GM23338 (cell line): ENCODE measurements at places on chromosomes 3 and 15. TPM values are rescaled to one million over a fixed set of nuclear protein-coding genes. Genes with fewer than 3 reads are reported as not detected.

DNA sequence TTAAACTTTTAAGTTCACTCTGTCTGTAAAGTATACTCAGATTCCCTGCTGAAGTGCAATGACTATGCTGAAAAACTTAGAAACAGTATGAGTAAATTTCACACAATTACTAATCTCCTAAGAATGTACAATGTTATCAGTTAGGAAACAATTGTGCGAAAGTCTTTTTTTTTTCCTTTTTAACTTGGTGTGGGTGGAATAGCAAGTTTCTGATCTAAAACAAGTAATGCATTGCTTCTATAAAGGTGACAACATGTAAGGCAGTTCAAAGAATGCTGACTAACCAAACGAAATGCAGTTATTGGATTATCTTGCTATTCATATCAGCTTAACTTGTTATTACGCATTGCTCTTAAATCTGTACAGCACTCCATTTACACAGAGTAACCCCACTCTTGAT lies 19.3 kb upstream of the SLC12A8 start:
- no peak overlapping the region for H3K27ac ChIP-seq
- no peaks in the 10 kb centered on the region for H3K27me3 ChIP-seq
- no peak overlapping the region for H3K4me3 ChIP-seq

NRROS gene
- 1.2 and 2.3 TPM in 2 replicates for polyA plus RNA-seq

GOLGB1 gene
- 43.7 and 56.8 TPM in 2 replicates for polyA plus RNA-seq

ACOX2 gene
- 1.9 and 2.9 TPM in 2 replicates for polyA plus RNA-seq

DNA sequence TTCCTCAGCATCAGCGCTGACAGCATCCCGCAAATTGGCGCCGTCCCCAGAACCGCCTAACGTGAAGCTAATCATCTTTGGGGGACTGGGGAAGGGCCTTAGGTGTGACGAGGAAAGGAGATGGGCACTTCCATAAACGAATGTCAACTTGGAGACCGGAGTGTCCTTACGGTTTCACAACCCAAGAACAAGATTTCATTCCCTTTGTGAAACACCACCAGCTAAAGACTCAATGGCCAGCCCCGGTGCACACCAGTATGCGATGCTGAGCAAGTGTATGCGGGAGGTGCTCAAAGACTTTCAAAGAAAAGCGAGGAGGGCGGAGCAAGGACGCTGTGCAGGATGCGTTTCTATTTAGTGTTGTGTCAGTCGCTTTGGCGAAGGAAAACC lies 759 bp upstream of the TTBK2 start:
- H3K36me3 ChIP-seq = no peaks in the 10 kb centered on the region
- peak overlapping the region; percentile 89 for H3K4me3 ChIP-seq
- DNase-seq = peak; percentile 44
- no peak overlapping the region for H3K27ac ChIP-seq
- H3K4me1 ChIP-seq = peaks cover 4% of the 10 kb centered on the region; the same call in 1 of the 2 replicates

DNA sequence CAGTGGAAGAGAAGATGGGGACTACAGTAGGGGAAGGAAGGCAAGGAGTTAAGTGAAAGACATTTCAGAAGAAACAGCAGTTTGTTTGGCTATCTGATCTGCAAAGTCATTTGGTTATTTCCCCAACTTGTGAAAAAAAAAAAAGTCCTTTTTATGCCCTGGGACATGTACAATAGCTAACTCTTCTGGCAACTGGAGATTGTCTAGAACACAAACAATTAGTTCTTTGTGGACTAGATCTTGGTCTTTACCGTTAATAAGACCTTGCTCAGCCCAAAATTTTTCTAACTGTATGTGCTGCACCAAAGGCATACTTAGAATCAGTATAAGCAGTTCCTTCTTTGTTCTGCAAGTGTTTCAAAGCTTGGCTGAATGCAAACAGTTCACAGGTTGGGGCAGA lies 103.5 kb upstream of the NECTIN3 start:
- DNase-seq = no peak
- H3K4me3 ChIP-seq = no peak overlapping the region
- no peaks in the 10 kb centered on the region for H3K4me1 ChIP-seq
- no peaks in the 10 kb centered on the region for H3K36me3 ChIP-seq
- H3K27ac ChIP-seq = no peak overlapping the region

DNA sequence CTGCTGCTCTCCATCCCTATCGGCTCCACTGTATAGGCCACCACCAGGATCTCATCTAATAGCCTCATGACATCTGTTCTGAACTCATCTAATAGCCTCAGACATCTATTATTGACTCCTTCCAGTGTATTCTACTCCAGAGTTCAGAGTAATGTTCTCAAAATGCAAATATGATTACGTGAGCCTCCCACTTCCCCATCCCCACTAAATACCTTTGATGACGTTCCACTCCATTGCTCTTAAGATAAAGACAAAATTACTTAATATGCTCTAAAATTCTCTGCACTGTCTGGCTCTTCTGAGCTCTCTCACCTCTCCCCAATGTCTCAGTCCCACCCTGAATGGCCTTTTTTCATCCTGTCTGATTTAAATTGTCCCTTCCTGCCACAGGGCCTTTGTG lies 94.7 kb downstream of the SAMMSON start:
- no peaks in the 10 kb centered on the region for H3K4me1 ChIP-seq
- no peaks in the 10 kb centered on the region for H3K27me3 ChIP-seq

TNFAIP8L3 gene
- 0.21 and 0.23 TPM in 2 replicates for polyA plus RNA-seq

GRCh38 chr3:130787422-130788068 lies 40.9 kb upstream of the PIK3R4 start:
- H3K27me3 ChIP-seq = no peaks in the 10 kb centered on the region
- no peaks in the 10 kb centered on the region for H3K4me1 ChIP-seq
- H3K27ac ChIP-seq = no peak overlapping the region
- H3K4me3 ChIP-seq = no peak overlapping the region
- no peak for DNase-seq
- H3K36me3 ChIP-seq = no peaks in the 10 kb centered on the region

- peaks cover 25% of the 10 kb centered on the region for H3K4me1 ChIP-seq
- DNase-seq = no peak
- no peak overlapping the region for H3K27ac ChIP-seq
- no peaks in the 10 kb centered on the region for H3K27me3 ChIP-seq
- no peak overlapping the region for H3K4me3 ChIP-seq
These were observed 202.7 kb downstream of the MAGI1 start for GRCh38 chr3:65836047-65836446.

GOLGA6L1 gene
- 0.09 TPM in 1 of 2 replicates, not detected in the other for polyA plus RNA-seq

TF gene
- 0.03 and 0.16 TPM in 2 replicates for polyA plus RNA-seq

DNA sequence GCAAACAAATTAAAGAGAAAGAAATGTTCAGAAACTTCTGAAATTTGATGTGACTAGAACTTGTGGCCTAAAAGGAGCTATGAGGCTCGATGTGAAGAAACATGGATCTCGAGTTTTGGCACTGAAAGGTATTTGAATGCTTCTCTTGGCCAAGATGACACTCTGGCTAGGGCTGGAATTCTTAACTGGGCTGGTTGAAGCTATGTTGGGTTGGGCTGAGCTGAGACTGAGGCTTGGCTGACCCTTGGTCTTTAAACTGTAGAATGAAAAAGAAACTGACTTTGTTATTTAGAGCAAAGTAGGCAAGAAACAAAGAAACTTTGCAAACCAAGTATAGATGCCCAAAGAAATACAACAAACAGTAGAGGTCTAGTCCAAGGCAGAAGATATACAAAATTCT lies 28.1 kb upstream of the CLDN16 start:
- no peaks in the 10 kb centered on the region for H3K36me3 ChIP-seq
- H3K27ac ChIP-seq = no peak overlapping the region
- H3K4me1 ChIP-seq = peaks cover 8% of the 10 kb centered on the region
- no peak overlapping the region for H3K4me3 ChIP-seq
- H3K27me3 ChIP-seq = no peaks in the 10 kb centered on the region

- H3K4me1 ChIP-seq = no peaks in the 10 kb centered on the region
- no peak overlapping the region for H3K27ac ChIP-seq
- no peaks in the 10 kb centered on the region for H3K27me3 ChIP-seq
These were observed 17.4 kb downstream of the PARP14 start for GRCh38 chr3:122697952-122698620.

DNA sequence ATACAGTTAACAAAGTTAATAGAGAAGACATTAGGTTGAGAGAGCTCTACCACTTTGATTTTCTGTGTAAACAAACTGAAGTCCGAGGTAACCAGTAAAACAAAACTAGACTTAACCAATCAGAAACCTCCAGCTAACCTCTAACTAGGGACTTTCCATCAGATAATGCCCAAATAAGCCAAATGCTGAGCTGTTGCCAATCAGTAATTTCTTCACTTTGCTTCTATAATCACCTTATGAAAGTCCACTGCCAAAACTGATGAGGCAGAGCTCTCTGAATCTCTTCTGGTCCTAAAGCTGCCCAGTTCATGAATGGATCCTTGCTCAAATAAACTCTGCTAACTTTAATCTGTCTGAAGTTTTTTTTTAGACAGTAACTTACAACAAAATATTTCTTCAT lies 448.0 kb upstream of the NECTIN3 start:
- no peak overlapping the region for H3K27ac ChIP-seq
- DNase-seq = no peak
- H3K4me1 ChIP-seq = 0 out of 2 replicates have a peak, but pooled peaks cover 9% of the 10 kb centered on the region
- H3K4me3 ChIP-seq = no peak overlapping the region
- H3K36me3 ChIP-seq = no peaks in the 10 kb centered on the region

- no peak overlapping the region for H3K27ac ChIP-seq
- peaks cover 3% of the 10 kb centered on the region for H3K36me3 ChIP-seq
- no peak overlapping the region for H3K4me3 ChIP-seq
- DNase-seq = no peak
These were observed 835.4 kb upstream of the GBE1 start for GRCh38 chr3:82596805-82597204.

TM4SF1 gene
- 0.49 and 0.74 TPM in 2 replicates for polyA plus RNA-seq

DNA sequence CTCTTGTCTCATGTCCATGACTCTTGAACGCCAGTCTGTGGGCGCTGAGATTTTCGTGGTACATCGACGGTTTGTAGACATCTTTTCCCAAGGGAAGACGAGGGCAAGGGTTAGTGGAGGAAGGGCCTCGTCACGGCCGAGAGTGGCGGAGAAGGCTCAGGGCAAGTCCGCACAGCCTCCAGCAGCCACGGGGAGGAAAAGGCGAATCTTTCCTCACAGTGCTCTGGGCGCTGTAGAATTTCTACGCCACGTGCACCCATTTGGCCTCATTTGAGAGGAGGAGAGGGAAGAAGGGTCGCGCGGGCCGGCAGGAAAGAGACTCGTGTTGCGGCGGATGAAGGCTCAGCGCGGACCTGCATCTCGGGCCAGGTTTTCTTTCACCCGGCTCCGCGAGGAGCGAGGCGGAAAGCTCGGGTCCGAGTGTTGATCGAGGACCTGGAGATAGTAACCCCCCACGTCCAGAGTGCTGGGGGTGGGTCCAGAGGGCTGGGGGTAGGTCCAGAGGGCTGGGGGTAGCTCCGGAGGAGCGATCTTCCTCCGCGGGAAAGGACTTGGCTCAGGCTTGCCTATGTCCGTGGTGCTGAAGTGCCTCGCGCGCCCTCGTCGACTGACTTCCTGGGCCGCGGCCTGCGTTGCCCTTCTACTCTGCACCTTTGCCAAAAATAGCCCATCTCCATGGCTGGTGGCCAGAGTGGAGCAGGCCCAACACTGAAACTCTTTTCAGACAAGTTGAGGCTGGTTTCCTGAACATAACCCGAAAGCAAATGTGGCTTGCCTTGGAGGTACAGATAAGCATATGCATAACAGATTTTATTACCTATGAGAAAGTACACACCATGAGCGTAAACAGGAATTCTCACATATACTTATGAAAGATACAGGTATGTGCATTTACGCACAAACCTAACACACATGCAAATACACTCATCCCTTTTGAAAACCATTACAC lies 1.1 kb downstream of the SLC35G2 start:
- H3K36me3 ChIP-seq = no peaks in the 10 kb centered on the region
- DNase-seq = peak; percentile 88
- no peak overlapping the region for H3K27ac ChIP-seq
- H3K4me3 ChIP-seq = peak overlapping the region; percentile 90
- H3K4me1 ChIP-seq = peaks cover 7% of the 10 kb centered on the region
- peaks cover 26% of the 10 kb centered on the region for H3K27me3 ChIP-seq

- DNase-seq = no peak
- no peaks in the 10 kb centered on the region for H3K4me1 ChIP-seq
- no peak overlapping the region for H3K27ac ChIP-seq
- no peak overlapping the region for H3K4me3 ChIP-seq
- H3K36me3 ChIP-seq = no peaks in the 10 kb centered on the region
- no peaks in the 10 kb centered on the region for H3K27me3 ChIP-seq
These were observed 110.5 kb upstream of the STT3B start for GRCh38 chr3:31422237-31422636.

DNA sequence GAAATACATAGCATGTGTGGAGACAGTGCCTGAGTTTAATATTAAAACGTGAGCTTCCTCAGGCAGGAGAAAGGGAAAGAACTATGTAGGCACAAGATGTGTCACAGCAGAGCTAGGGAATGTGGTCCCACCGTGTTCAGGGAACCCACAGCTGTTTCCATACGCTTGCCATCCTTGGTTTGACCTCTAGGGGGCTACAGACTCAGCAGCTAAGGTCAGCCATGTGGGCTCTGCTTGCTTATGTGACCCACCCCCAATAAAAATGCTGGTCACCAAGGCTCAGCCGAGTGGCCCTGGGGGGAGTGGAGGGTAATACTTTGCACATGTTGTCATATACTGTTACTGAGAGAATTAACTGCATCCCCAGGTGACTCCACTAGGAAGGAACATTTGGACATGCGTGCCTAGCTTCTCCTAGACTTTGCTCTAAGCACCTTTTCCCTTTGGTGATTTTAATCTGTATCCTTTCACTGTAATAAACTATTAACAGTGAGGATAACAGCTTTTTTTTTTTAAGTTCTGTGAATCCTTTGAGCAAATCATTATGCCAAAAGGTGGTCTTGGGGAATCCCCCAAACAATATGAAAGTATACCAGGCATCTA lies 3.3 kb downstream of the TUBGCP5 start:
- H3K27me3 ChIP-seq = no peaks in the 10 kb centered on the region
- no peaks in the 10 kb centered on the region; the same call in 1 of the 2 replicates for H3K4me1 ChIP-seq
- peaks cover 21% of the 10 kb centered on the region for H3K36me3 ChIP-seq
- H3K4me3 ChIP-seq = no peak overlapping the region

GRCh38 chr3:109122690-109123089 lies 4.8 kb upstream of the MORC1 start:
- H3K4me1 ChIP-seq = no peaks in the 10 kb centered on the region
- no peaks in the 10 kb centered on the region for H3K27me3 ChIP-seq
- DNase-seq = no peak
- no peaks in the 10 kb centered on the region for H3K36me3 ChIP-seq
- no peak overlapping the region for H3K4me3 ChIP-seq

GRCh38 chr15:73283366-73283962 lies 85.3 kb downstream of the HCN4 start:
- no peaks in the 10 kb centered on the region for H3K4me1 ChIP-seq
- 0 out of 2 replicates have a peak, but pooled peaks cover 6% of the 10 kb centered on the region for H3K36me3 ChIP-seq
- H3K27ac ChIP-seq = no peak overlapping the region
- no peaks in the 10 kb centered on the region for H3K27me3 ChIP-seq
- H3K4me3 ChIP-seq = no peak overlapping the region
